NCI-H2171 (cell line): ENCODE measurements at places on chromosomes 12 and 14.
A peak's percentile ranks its signal among the peaks of the same experiment; 100 is the strongest.

GRCh38 chr14:55451950-55452349 lies 11.5 kb upstream of the TBPL2 start:
- no peak for DNase-seq

- no peak for DNase-seq
These were observed 733 bp downstream of the TTC7B start for GRCh38 chr14:90815572-90815821.

DNA sequence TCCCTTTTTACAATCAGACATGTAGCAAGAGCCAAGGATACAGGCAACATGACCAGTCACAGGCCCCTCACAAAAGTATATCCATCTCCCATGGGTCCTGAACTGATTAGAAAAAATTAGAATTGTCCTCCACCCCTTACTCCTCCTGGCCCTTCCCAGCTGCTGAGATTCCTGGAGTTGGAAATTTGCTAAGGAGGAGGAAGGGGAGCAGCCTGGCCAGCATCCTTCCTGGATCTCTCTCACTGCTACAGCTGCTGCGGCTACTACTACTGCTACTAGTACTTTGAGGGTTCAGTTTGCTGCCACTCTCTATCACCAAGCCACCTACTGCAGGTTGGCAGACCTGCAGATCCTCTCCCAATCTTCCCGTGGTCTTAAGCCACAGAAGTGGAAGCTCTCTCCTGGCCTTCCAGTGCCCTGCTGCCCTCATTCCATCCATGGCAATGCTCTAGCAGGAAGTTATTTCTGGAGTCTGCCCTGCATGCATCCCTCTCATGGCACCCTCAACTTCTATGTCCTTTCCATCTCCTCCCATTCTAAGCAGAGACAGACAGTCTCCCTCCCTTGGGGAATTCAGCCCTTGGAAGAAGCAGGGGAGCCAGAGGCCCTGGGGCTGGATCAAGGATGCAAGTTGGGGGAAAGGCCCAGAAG lies 1.0 kb downstream of the ITGA7 start:
- DNase-seq = no peak

- DNase-seq = no peak
These were observed 450 bp downstream of the DDN start for GRCh38 chr12:48998497-48999353.

DNA sequence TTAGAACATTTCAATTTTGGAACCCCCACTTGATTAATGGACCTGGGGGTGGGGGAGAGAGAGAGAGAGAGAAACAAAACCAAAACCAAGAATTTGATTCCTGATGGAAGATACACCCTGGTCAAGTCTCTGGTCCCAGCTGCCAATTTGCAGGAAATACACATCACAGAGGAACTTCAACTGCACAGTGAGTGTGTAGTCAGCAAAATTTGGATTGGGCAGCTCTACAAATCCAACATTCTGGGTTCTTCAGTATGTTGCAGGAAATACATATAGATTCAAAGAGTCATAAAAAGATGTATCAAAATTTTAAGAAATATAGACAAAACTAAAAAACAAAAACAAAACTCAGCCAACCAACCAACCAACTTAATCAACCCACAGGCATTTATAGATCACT lies 17.4 kb downstream of the DNAH10 start:
- DNase-seq = no peak

- DNase-seq = no peak
These were observed 1165.4 kb downstream of the TMEM121 start for GRCh38 chr14:106691601-106692291.

DNA sequence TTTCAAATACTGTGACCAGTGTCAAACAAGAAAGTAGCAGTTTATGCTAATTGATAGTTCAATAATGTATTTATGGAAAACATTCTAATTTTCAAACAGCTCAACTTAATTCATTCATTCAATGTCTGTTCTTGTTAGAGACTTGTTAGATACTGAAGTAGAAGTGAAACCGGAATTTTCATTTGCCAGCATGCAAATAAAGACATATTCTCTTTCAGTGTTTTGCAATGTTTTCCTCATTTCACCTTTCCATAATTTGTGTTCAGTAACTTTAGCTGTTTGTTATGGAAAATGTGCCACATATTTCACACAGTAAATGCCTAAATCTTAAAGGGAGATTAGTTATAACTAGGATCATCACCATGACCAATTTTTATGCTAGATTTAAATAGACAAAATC lies 21.2 kb downstream of the TAS2R50 start:
- no peak for DNase-seq

DNA sequence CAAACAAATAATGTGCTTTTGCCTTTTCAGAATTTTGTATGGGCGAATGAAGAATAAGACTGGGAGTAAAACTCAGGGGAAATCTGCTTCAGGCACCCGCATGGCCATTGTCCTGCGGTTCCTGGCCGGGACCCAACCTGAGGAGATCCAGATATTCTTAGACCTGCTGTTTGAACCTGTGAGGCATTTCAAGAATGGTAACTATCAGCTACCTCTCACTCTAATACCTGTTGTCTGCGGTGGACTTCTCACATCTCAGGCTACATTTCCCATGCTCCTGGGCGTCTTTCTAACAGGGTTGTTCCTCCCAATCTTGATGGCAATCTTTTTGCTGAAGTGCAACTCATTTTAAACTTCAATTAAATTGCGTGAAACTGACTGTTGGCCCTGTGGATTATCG lies 47.1 kb downstream of the UTP20 start:
- DNase-seq = no peak

DNA sequence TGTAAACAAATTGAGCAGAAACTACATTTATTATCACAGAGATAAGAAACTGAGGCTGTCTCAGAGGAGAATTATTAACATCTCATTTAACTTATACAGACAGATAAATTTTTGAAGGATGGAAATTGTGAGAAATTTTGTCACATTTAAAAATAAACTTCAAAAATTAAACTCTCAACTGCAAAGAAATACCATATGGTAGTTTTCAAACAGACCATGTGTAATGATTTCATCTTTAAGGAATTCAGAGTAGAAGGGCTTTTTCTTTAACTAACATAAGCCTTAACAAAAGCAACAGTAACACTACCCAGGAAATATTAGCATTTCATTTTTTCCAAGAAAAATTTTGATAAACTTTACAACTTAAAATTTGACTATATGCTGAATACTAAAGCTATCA lies 26.6 kb downstream of the NUP37 start:
- no peak for DNase-seq

GRCh38 chr14:105089746-105090492 lies 24.7 kb upstream of the GPR132 start:
- no peak for DNase-seq

DNA sequence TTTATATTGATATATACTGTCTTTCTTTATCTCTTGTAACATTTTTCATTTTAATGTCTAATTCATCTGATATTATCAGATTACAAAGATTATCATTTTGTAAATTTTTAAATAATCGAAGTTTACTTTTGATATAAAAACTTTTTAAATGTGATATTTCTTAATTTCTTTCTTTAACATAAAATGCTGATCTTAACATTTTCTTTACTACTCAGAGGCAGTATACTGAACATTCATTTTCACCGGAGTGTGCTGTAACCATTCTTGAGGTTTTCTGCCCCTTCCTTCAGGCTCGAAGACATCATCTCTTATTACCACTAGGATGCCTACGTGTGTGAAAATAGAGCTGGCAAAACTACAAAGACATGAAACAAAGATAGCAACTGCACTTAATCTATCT lies 186.9 kb downstream of the DIO2 start:
- DNase-seq = no peak

GRCh38 chr14:35140718-35141581 lies 18.6 kb downstream of the PRORP start:
- DNase-seq = no peak

GRCh38 chr14:81275305-81276072 lies 54.7 kb upstream of the GTF2A1 start:
- DNase-seq = no peak

DNA sequence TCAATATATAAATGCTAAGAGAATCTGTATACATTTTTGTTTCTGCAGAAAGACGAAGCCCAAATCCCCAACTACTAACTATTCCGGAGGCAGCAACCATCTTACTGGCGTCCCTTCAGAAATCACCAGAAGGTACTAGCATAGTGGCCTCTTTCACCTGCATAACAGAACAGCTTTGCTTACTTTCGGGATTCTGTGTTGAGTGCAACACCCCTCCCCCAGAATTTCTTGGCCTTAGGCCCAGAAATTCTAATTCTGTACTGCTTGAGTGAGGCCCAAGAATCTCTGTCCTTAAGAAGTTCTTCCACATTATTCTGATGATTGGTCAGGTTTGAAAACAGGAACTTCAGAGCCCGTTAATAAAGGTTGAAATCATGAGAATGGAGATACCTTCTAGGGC lies 2.9 kb downstream of the SPX start:
- DNase-seq = peak; percentile 23

GRCh38 chr12:34340534-34341361 lies 318.5 kb downstream of the ALG10 start:
- DNase-seq = no peak

DNA sequence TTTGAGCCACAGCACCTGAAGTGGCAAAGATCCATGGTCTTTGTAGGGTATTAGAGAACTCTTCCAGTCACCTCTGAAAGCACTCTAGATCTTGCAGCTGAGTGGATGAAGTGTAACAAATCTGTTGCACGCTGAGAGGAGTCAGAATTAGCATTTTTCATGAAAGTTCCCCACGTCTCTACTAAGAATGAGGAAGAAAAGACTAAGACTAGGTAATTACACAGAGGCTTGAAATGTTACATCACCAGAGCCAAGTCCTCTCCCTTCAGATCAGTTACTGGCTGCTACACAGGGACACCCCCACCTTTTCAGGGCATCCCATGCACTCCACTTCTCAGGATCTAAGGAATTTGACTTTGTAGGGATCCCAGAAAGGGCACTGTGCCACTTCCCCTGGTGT lies 98.6 kb upstream of the FKBP4 start:
- DNase-seq = no peak

GRCh38 chr14:68548194-68549076 lies 244.4 kb downstream of the ZFP36L1 start:
- no peak for DNase-seq

DNA sequence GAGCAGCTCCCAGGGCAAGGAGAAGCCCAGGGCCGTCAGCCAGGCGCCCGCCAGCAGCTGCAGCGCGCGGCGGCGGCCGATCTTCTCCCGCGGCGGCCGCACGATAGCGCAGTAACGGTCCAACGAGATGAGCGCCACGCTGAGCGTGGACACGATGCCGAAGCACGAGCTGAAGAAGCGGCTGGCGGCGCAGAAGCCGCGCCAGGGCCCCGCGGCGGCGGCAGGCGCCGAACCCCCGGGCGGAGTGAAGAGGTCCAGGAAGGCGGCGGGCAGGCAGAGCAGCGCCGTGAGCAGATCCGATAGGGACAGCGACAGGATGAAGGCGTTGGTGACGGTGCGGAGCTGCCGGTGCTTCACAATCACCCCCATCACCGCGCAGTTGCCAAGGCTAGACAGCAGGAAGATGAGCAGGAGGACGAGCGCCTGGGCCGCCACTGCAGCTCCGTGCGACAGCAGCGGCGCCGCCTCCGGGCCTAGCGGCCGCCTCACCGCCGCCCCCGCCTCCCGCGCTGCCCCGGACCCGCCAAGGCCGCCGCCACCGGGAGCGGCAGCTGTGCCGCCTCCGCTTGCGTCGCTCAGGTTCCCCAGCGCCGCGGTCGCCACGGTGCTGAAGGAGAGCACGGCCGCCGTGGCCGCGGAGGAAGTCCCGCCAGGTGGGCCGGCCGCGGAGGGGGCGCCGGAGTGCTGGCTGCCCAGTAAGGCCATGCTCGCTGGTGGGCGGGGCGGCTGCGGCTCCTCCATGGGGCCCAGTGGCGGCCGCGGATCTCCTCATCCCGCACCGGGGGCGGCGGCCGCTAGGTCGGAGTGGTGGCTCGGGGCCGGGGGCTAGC lies 479 bp downstream of the GPR135 start:
- peak; percentile 62 for DNase-seq

GRCh38 chr12:2250797-2251196 lies 198.0 kb downstream of the CACNA1C start:
- no peak for DNase-seq

DNA sequence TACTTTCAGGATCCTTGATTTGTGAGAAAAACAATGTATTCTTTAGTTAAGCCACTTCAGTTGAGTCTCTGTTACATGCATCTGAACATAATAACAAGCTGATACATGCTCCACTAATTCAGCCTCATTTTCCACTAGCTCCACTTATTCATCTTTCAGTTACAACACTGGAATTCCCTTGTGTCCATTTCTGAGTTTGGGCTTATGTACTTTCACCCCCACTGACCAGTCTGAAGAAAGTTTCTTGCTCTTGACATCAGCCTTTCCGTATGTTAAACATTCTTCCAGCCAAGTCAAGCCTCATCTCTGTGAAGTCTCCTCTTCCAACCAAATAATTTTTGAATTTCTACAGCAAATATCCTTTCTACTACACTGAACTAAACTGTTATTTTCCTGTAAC lies 592.5 kb upstream of the NOVA1 start:
- DNase-seq = no peak

GRCh38 chr12:77591959-77592743 lies 238.5 kb upstream of the NAV3 start:
- DNase-seq = peak; percentile 44

GRCh38 chr14:82394916-82395315 lies 861.3 kb upstream of the SEL1L start:
- DNase-seq = no peak

DNA sequence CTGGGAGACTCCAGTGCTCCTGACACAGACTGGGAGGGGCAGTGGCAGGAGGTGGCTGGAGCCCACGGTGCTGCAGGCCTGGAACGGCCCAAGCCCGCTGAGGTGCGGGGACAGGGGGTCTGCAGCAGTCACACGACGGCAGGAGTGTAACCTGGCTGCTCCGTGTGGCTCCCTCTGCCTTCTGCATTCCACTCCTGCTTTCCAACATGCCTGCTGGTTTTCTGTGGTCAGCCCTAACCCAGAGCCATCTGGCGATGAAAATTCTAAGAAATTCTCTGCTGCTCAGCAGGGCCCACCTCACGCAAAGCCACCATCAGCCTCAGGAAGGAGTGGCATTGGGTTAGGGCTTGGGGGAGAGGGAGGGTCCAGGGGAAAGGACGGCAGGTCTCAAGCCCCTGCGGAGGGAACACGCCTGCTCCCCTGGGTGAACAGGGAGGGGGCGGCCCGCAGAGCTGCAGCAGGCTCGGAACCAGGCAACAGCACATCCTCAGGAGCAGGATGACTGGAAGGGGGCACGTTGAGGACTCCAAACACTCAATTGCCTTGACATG lies 5.0 kb upstream of the FBRSL1 start:
- DNase-seq = no peak

DNA sequence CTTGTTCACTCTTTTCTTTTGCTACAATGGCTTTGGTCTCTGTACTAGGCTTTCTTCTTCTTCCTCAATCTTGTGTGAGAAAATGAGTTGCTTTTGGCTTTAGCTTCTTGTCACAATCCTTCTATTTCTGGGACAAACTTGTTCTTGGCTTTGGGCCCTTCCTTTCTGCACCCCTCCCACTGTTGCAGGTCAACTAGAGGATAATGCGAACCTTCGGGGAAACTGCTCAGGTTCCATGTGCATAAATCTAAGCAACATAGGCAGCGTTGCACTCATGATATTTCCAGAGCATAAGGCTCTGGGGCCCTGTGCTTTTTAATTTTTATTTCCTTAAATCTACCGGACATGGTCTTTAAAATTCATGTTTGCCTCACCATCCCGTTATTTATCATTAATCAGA lies 89.8 kb upstream of the LRIG3 start:
- no peak for DNase-seq
